ENCODE measurements at places on chromosomes 13 and 19. TPM values are rescaled to one million over a fixed set of nuclear protein-coding genes. Genes with fewer than 3 reads are reported as not detected.

Gene RDH8
- not detected for total RNA-seq

Gene TUBB4A
- total RNA-seq = 0.60 TPM

Gene SBSN
- total RNA-seq = 14.9 TPM

Gene HOMER3
- 73.3 TPM for total RNA-seq

DNA sequence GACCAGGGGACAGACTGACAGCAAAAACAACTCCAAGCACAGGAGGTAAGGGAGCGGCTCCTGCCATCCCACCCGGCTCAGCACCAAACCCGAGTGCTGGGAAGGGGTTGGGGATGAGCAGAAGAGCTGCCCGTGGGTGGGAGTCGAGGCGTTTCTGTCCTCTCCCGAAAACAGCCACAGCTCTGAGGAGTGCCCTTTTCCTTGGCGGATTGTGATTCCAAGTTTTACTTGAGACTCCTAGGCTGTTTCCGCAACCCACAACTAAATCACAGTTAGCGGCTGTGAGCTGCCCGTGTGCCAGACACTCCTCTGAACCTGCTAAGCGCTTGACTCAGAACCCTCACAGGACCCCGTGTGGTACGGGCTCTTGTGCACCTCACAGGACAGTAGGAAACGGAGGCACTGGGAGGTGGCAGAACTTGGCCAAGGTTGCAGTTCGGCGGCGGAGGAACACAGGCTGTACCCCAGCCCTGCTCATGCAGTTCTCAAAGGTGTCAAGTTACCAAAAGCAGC is 21.4 kb downstream of the CFAP97D2 start:
- no peak for DNase-seq

DNA sequence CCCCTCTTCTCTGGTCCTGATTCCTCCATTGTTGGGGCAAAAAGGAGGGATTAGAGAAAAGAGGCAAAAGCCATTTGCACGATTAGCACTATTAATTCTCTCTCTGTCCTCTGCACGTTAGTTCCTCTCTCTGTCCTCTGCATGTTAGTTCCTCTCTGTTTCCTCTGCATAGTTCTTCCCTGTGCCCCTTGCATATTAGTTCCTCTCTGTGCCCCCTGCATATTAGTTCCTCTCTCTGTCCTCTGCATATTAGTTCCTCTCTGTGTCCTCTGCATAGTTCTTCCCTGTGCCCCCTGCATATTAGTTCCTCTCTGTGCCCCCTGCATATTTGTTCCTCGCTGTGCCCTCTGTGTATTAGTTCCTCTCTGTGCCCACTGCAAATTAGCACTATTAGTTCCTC is 847.2 kb upstream of the GPC6 start:
- DNase-seq = peak; percentile 66

GRCh38 chr13:35474496-35475211 is 1.8 kb downstream of the MAB21L1 start:
- no peak for DNase-seq

- no peak for DNase-seq
These were observed 152.7 kb downstream of the USP12 start for GRCh38 chr13:27018882-27019281.

DNA sequence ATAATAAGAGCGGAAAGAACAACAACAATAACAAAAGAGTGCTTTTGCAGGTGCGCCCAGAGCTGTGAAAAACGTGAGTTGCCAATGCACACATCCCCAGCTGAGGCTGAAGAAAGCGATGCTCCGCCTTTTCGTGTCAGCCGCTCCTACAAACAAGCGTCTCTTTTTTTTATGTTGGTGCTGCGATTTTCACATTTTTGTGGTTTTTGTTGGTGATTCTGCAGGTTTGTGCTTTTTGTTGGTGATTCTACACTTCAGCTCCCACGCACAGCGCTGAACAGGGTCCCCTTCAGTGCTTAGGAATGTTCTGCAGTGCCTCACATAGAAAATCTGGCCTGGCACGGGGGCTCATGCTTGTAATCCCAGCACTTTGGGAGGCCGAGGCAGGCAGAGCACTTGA is 7.3 kb upstream of the SBK3 start:
- peak; percentile 36 for DNase-seq

Data from HT1080 (cell line).